ENCODE measurements at places on chromosomes 11 and 22.
A peak's percentile ranks its signal among the peaks of the same experiment; 100 is the strongest.

DNA sequence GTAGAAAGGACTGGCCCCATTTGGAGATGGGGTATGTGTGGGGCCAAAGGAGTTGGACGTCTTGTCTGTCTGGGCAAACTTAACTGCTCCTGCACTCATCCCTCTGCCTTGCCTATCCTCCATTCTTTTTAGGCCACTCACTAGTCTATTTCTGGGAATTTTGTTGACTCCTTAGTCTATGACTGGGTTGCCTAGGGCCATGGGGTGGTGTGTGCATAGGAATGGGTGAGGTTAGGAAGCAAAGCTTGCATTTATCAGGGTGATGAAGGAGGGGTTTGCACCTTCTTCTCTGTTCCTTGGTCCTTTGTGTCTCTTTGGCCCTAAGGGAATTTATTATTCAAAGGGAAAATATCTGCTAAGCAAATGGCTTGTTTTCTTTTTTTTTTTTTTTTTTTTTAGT is 80.9 kb upstream of the OR9Q1 start:
- DNase-seq: no peak

DNA sequence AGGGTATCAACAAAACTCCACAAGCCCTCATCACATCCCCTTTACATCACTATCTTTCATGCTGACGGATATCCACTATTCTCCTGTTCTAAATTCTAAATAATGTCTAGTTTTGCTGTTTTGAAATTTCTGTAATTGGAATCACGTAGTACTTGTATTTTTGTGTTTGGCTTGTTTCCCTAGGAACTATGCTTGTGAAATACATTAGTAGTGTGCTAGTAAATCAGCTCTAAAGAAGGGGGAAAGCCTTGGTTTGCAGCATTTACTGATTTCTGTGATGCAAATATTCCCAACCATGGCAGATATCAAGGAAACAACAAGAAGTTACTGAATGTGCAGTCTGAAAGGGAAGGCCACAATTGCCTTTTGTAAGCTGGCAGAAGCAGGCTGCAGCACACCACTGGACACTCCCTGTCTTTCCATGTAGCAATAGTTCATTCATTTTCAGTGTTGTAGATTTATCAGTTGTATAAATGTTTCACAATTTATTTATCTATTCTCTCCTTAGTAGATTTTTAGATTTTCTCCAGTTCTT is 4.7 kb upstream of the FOLH1 start:
- no peak for DNase-seq

DNA sequence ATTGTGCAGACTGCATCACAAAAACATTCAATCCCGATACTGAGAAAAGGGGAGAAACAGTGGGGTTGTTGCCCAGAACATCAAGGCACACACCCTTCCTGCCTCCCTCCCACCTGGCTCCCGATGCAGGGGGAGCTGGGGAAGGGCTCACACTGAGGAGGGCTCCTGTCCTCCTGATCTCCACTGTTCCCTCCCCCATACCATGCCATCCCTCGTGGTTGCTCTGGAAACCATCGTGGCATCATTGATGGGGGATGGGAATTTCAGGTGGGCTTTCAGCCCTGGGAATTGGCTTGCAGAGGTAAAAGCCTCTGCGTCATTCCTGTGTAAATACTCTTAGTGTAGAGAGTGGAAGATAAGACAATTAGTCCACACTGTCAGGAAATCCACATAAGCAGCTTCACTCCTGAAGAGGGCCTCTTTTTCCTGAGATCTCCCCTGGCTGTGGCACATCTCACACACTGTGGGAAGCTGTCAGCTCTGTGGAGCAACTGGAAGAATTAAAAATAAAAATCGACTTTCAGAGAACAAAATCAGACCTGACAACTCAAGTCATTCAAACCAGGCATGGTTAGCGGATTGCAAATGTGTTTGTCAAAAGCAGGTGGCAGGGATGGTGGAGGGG is 176.0 kb downstream of the CHST1 start:
- no peak for DNase-seq

DNA sequence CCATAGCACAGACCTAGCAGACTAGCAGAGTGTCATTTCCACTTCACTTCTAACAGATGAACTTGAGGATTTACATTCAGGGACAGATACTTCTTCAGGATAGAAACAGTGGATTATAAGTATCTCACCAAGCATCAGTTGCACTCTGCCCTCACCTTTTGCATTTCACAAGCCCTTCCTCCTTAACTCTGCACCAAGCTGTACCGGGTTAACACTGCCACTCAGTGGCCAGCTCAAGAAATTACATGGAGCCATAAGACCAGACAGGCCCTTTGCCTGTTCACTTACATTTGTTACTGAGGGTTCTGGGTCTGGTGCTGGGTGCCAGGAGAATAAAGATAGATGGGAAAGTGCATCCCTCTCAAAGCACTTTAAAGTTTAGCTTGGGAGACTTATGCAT is 309.8 kb downstream of the SHANK2 start:
- DNase-seq: peak; percentile 4

- no peak for DNase-seq
Measured at GRCh38 chr11:96228473-96228891, 114.5 kb downstream of the MAML2 start.

GRCh38 chr22:35441489-35442100 is 41.7 kb downstream of the MCM5 start:
- no peak for DNase-seq

DNA sequence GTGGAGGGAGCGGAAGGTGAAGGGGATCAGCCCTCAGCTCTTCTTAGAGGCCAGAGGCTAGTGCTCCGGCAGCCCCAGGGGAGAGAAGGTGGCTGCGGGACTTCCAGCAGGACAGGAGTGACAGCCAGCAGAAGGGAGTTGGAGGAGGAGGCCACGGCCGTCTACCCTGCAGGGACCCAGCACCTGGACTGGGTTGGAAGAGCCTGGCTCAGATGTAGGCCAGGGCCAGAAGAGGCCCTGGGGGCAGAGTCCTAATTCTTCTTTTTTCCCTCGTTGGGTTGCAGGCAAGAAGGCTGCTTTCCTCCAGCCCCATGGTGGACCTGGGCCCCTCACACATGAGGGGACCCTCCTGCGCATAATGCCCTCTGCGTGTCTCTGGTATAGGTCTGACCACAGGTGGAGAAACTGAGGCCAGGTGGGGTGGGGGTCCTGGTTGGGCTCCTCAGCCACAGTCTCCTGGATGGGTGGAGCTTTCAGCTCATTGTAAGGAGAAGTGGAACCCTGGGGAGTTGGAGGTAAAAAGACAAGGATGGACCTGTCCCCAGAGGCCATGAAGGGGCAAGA is 2.3 kb upstream of the MCAM start:
- no peak for DNase-seq

- DNase-seq: peak; percentile 63
Measured at GRCh38 chr22:41501209-41501608, 32.3 kb downstream of the ACO2 start.

- peak; percentile 23 for DNase-seq
Measured at GRCh38 chr11:18578975-18579598, 9.4 kb downstream of the UEVLD start.

DNA sequence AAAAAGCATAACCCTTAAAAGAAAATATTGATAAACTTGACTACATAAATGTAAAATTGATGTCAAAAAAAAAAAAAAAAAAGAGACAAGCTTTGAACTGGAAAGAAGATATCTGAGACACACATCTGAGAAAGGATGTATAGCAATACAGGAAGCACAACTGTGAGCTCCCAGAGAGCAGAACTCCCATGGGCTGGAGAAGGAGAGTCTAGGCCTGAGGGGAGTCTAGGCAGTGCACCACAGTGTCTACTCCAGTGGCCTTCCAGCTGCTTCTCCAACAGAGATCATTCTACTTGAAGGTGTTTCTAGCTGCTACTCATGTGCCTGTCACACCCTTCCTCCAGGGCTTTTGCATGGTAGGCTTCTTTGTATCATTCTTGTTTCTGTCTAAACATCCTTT is 54.2 kb upstream of the SYT9 start:
- no peak for DNase-seq

Measured in GM12865 (cell line).